ENCODE measurements at places on chromosomes 2 and 18.

- DNase-seq, result no peak
These were observed 48.4 kb downstream of the TMEFF2 start for GRCh38 chr2:192146069-192147015.

DNA sequence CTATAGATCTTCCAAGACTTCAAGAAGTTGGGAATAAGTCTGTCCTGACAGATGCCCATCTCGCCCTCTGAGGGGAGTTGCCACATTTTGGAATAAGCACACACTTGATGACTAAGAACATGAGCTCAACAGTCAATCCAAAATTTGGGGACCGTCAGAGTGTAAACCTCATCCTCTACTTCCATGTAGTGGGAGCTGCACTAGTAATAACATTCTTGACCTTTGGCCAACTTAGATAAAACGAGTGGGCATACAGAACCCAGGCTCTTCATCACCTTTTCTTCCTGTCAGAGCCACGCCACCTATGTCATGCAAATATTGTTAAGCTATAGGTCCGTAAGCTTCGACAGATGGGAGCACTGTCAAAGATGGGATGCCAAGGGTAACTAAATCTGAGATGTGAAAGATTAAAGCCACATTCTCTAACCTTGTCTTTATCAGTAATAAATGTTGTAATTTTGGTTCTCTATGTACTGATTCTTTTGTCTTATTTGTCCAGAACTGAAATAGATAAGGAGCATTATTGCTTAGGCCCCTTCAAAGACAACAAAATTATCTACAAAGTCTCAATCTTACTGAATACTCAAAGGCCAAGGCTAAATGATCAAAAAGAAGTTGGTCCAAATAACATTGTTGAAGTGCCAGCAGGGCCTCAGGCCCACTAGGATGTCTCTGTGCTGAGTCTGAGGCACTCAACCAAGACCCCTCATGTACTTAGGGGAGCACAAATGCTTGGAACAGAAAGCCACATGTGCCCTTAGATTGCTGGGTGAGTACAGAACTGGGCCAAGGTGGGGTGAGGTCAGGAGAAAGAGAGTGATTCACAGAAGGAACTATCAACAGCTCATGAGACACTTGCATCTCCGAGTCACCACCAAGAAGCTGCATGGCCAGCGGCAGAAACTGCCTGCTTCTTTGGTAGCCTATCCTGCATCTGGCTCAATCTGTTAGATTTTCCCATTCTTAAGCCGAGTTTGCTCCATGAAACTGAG is 15.0 kb downstream of the CDH2 start:
- no peak for DNase-seq

DNA sequence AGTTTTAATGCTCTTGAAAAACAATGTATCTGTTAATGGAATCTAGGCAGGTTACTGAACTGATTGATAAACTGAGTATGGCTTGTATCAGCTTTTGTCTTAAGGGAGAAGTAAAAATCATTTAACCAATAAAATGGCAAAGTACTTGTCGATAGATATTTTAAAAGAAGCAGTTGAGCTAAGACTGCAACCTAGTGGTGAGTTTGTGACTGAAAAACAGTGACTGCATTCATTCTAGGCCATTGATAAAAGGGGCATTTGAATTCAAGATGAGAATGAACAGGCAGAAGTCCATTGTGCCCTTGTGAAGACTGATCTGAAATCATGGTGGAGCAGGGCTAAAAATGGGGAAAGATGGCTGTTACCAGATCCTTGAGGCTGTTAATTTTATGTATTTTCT is 59.4 kb upstream of the MSTN start:
- DNase-seq, result no peak

GRCh38 chr2:44112096-44112495 is 56.6 kb upstream of the PPM1B start:
- DNase-seq, result no peak

DNA sequence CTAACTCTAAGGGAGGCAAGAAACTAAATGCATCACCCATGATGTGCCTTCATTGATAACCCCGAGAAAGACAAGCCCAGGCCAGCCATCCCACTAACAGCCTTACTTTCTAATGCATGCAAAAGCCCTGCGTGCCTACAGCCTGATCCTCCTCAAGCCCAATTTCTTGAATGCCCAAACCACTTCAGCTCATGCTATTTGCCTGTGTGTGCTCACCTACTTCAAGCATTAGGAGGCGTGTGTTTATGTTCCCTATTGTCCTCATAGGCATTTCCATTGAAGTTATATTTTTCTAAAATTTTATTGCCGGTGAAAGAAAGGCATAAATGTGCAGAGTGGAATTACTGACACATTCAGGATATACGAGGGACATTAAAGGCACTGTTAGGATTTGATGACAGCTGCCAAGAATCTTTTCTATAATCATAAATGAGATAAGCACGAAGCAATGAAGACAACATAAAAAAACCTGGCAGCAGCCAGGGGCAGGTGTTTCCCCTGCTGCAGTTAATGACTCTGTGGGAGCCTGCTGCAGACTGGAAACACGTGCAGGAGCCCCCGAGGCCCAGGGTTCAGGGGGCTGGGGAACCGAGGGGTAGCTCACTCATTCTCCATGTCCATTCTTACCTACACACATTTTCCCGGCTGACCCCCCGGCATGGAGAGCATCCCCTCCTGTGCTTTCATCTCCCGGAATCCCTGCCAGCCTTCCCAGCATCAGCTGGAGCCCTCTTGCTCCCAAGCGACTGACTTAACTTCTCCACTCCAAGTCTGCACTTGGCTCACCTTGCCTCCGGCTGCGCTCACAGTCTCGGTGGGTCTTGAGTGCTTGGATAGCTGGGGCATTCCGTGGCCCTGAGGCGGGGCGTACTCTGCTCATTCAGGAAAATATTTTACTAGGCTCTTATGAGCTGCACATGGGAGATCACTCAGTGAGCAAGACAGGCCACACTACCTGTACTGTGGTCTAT is 292.3 kb upstream of the SIX2 start:
- no peak for DNase-seq

GRCh38 chr2:126881591-126881990 is 17.1 kb upstream of the TEX51 start:
- no peak for DNase-seq

DNA sequence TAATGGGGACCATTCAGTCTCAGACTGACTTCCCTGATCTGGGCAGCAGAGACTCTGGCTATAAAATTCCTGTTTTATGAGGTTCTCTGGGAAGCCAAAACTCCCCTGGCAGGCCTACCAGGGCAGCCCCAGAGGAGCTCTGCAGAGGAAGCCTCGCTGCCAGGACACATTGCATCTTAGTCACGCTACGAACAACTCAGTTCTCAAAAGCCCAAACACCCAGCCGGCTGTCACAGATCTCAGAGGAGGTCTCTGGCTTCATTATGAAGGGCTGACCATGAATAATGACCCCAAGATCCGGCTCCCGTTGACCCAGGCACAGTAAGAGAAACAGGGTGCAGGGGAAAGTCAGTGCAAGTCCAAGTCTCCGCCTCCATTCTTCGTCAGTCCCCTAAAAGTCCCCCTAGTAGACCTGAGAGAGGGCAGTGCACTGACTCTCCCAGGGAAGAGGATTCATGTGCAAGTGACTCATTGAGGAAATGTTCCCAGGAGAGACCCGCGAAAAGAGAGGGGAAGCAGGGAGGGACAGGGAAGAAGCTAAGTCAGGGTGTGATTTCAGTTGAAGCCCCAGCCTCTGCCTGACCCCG is 212.3 kb downstream of the CYP26B1 start:
- no peak for DNase-seq

DNA sequence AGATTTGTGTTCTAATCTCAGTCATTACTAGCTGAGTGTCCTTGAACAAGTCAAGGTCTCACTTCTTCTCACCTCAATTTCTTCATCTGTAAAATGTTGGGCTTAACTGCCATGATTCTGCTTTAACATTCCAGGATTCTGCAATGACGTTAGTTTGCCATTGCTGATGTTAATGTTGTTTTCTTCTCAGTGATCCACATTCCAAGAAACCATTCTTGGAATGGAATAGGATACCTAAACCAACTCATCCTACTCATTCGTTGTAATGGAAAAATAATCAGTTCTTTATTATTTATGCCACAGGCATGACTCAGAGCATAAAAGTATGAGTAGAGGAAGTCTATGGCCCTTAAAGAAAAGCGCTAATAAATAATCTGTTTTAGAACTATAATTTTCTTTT is 140.2 kb upstream of the ETAA1 start:
- DNase-seq, result no peak

GRCh38 chr2:39996653-39997080 is 217.6 kb upstream of the THUMPD2 start:
- DNase-seq, result no peak

DNA sequence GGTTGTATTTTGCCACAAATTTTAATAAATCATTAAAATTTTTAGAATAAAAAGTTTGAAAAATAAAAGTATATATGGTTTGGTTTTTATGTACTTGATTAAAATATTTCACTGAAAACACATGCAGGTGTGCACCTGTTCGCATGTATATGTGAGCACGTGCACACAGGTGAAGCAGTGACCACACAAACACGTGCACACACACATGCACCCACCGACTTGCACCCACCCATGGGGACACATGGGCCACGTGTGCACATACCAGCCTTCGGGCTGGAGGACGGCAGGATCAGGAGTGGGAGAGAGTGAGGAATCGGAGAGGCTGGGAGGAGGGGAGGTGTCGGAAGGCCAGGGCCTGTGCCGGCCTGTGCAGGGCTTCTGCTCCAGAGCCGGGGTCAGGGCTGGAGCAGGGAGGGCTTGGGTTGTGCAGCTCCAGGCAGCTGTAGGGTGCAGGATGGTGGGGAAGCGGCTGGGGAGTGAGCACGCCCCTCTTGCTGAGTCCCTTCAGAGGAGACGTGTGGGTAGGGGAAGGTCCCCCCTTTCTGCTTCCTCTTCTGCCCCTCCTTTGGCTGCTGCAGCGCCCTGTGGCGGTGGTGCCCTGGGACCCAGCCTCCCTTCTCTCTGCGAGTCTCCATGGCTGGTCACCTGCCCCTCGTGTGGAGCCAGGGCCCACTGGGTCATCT is 106.9 kb upstream of the HDAC4 start:
- no peak for DNase-seq

DNA sequence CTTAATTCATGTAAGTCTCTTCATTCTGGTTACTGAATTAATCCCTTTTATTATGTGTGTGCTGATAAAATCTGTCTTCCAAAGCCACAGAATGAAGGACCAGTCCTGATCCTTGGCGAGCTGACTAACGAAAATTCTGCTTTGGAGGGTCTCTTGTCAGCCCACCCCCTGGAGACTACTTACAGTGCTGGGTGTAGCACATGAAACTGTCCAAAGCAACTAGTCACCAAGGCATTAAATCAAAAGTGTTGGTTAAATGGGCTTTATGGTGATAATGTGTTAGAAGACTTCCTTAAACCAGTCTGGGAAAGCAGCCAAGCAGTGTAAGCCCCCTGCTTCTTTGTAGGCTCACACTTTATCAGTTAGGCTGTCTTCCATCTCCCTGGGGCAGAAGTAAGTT is 420.2 kb downstream of the SUCLG1 start:
- no peak for DNase-seq

DNA sequence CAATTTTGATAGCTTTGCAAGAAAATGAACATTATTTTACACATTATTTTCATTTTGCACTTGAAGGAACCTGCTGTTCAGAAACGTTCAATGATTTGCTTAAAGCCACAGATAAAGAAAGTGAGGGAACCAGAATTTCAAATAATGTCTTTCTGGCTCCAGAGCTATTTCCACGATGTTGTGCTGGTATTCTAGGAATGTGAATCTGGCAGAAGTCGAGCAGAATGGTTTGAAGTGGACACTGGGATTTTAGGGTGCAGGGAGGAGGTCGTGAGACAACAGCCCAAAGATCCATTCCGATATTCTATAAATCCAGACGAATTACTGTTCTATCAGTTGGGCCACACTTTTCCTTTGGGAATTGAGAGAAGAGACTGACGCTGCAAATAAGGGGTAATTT is 2.2 kb downstream of the CCDC102B start:
- no peak for DNase-seq

Measured in activated T-cell treated with anti-CD3 and anti-CD28 coated beads, Interleukin-2, amount 50 U/mL, for 24 hours (primary cell).